ENCODE measurements at places on chromosomes 6 and 20. TPM values are rescaled to one million over a fixed set of nuclear protein-coding genes. Genes with fewer than 3 reads are reported as not detected.

- peaks cover 79% of the 10 kb centered on the region for H3K27me3 ChIP-seq
- H3K4me3 ChIP-seq: no peak overlapping the region
- H3K36me3 ChIP-seq: no peaks in the 10 kb centered on the region
- no peak overlapping the region for H3K27ac ChIP-seq
These were observed 3.2 kb upstream of the NCR2 start for GRCh38 chr6:41332241-41332640.

Gene TNXB
- total RNA-seq: 24.5 TPM

GRCh38 chr20:57374931-57375651 lies 16.1 kb upstream of the RBM38 start:
- no peaks in the 10 kb centered on the region for H3K4me1 ChIP-seq
- H3K27ac ChIP-seq: peak overlapping the region; percentile 42

- H3K4me3 ChIP-seq: no peak overlapping the region
- no peak for DNase-seq
- H3K27me3 ChIP-seq: no peaks in the 10 kb centered on the region
- no peaks in the 10 kb centered on the region for H3K36me3 ChIP-seq
- no peaks in the 10 kb centered on the region for H3K4me1 ChIP-seq
- H3K27ac ChIP-seq: no peak overlapping the region
These were observed 166.4 kb upstream of the AGPAT4 start for GRCh38 chr6:161440299-161440698.

- no peak for DNase-seq
- H3K27ac ChIP-seq: no peak overlapping the region
- no peak overlapping the region for H3K4me3 ChIP-seq
These were observed 262.0 kb upstream of the JARID2 start for GRCh38 chr6:14983599-14984518.

DNA sequence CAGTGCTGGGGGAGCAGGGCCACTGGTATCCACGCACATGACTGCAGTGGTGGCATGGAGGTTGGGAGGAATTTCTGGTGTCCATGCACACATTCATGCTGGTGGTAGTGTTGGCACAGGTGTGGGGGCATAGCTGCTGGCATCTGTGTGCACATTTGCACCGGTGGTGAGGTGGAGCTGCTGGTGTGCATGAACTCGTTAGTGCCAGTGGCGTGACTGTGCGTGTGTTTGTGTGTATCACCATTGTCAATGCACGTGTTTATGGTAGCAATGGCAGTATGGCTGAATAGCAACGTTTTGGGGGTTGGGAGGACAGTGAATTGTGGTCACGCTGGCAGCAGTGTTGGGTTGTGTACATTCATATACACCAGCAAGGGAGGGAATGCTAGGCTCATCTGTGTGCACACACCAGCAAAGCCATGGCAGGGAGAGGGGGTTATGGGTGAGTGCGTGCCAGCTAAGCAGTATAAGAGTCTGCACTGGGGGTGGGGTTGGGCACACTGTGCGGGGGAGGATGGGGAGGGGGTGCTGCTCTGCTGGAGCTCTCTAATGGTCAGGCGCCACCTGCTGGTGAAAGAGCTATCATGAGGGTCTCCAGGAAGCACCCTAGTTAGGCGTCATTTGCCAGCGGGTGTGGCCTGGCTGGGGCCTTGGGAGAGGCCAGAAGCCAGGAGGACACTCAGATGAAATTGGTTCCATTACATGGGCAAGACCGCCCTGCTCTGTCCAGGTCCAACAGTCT lies 626.1 kb upstream of the ID4 start:
- H3K4me3 ChIP-seq: no peak overlapping the region
- no peaks in the 10 kb centered on the region for H3K4me1 ChIP-seq
- H3K27ac ChIP-seq: no peak overlapping the region
- no peaks in the 10 kb centered on the region for H3K36me3 ChIP-seq
- H3K27me3 ChIP-seq: no peaks in the 10 kb centered on the region
- no peak for DNase-seq

Gene COL9A3
- not detected for total RNA-seq

DNA sequence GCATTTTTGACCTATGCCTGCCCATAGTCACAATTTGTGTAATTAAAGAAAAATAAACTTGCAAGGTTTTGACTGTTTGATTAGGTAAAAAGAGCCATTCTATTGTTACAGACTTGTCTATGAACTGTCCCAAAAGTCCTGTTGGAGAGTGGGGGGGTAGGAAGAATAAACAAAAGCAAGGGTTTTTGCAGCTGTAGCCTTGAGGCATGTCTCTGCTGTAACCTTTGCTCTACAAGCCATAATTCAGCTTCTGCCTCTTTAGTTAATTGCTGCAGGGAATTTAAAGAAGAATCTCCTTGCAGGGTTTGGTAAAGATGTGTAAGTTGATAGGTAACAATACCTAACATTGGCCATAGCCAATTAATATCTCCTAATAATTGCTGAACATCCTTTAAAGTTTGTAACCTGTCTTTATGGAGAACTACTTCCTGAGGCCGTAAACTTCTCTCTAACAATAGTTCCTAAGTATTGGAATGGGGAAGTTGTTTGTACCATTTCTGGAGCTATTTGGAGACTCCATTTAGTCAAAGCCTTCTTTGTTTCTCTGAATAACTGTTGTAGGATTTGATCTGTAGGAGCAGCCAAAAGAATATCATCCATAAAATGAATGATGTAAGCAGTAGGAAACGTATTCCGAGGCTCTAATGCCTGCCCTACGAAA lies 7.9 kb upstream of the ABHD12 start:
- peaks cover 19% of the 10 kb centered on the region for H3K4me1 ChIP-seq
- no peak overlapping the region for H3K4me3 ChIP-seq
- DNase-seq: no peak
- H3K27ac ChIP-seq: no peak overlapping the region
- H3K27me3 ChIP-seq: no peaks in the 10 kb centered on the region
- H3K36me3 ChIP-seq: no peaks in the 10 kb centered on the region
